Foreskin keratinocyte (primary cell): ENCODE measurements at places on chromosomes 16 and 17. TPM values are rescaled to one million over a fixed set of nuclear protein-coding genes. Genes with fewer than 3 reads are reported as not detected.

The CRYBA1 gene
- polyA plus RNA-seq, result not detected in 2 replicates

DNA sequence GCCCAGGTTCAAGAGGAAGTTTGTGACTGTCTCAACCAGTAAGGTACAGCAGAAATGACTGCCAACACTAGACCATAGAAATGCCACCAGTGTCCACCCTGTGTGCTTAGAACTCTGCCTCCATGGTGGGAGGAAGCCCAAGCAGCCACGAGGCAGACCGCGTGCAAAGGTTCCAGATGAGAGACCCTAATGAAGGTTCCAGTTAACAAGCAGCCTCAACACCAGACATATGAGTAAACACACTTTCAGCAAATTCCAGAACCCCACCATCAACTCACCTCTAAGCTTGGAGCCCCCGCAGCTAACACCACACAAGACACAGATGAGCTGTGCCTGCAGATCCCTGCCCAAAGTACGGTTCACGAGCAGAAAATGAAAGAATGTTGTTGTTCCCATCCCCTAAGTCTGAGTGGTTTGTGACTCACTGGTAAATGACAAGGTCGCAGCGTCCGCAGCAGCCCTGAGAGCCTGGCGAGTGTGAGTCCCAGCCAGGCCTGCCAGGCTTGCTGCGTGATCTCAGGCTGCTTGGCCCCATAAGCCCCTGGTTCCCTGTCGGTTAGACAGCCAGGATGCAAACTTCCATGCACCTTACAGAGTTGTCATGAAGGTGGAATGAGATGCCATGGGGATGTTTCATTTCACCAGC is 193.7 kb downstream of the C16orf95 start:
- no peak for DNase-seq

GRCh38 chr17:36867716-36868341 is 69.4 kb upstream of the LHX1 start:
- DNase-seq, result no peak

- no peak for DNase-seq
Measured at GRCh38 chr17:57045868-57046704, 39.0 kb upstream of the AKAP1 start.

DNA sequence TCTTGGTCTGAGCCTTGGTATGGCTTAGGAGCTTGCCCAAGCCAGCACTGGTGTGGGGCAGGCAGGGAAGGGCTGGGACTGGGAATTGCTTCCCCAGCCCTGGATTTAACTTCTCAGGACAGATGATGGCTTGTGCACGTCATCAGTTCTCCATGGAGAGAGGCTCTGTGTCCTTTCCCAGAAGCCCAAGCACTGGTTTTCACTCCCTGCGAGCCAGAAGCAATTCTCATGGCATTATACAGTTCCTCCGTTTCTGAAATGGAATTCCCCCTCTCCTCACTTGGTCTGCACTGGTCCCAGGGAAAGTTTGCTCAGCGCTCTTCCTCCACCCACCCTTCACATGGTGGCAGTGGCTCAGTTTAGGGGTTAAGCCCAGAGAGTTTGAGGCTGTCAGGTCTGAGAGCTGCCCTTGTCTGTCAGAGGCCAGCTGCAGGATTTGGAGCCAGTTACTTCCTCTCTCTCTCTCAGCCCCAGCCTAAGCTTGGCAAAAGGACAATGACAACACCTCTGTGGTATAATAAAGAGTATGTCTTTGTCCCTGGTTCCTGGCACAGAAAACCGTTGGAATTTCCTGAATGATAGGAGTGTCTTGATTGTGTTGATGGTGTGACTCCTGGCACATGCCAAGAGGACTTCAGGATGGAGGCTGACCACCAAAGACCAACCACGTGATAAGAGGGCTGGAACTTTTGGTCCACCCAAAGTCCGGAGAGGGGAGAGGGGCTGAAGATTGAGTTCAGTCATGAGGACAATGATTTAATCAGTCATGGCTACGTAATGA is 219.6 kb upstream of the TNRC6C start:
- no peak for DNase-seq

- no peak for DNase-seq
Measured at GRCh38 chr17:60333628-60334031, 58.3 kb downstream of the USP32 start.

DNA sequence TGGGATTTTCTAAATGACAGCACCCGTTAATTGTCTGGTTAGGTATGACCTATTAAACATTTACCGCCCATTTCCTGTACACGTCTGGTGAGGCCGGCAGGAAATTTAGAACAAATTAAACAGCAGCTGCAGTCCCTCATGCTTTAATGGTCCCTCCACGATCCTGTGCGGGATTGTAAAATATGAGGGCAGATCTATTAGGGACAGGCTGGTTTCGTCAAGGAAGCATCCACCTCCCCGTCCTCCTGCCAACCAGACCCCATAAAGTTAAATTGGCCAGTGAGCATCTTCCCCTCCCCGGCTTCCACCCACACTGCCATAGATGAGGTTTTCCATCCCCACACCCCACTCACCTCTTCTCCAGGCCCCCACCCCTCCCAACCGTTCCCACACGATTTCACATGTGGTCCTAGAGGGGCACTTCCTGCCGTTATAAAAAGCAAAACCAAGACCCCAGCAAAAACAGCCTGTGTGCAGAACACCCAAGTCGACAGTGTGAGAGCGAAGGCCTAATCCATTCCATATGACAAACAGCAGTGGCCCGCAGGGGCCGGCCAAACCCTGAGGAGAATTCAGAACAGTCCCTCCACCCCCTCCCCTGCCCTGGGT is 331.9 kb downstream of the FOXL1 start:
- DNase-seq, result no peak

DNA sequence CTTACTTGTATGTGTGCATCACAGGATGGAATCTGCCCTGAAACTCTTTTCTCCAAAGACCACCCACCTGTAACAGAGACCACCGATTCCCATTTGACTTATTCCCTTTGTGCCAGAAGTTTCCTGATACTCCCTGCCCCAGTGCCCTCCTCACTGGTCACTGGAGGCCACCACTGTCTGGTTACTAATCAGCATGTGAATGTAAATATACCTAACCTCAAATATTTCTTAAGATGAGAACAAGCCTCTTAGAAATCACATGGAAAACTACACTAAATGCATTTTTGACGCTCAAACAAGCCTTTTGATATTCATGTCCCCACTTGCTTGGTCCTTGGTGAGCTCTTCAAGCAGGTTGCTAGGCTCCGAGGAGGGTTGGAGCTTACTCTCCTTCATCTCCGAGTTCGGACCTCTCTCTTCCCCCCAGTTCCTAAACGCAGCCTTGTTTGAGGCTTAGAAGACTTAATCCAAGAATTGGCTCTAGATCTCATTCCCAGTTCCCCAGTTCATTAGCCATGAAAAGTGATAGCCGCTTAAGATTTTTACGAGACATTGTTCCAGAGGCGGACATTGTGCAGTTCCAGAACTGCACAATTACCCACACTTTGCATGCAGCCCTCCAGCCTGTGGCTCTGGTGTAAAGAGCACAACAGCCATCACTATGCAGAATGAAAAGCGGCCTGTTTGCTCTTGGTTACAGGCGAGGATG is 579.2 kb upstream of the PSMD7 start:
- DNase-seq, result no peak

The COX6A2 gene
- not detected in 2 replicates for polyA plus RNA-seq

The CD300E gene
- not detected in 2 replicates for polyA plus RNA-seq

DNA sequence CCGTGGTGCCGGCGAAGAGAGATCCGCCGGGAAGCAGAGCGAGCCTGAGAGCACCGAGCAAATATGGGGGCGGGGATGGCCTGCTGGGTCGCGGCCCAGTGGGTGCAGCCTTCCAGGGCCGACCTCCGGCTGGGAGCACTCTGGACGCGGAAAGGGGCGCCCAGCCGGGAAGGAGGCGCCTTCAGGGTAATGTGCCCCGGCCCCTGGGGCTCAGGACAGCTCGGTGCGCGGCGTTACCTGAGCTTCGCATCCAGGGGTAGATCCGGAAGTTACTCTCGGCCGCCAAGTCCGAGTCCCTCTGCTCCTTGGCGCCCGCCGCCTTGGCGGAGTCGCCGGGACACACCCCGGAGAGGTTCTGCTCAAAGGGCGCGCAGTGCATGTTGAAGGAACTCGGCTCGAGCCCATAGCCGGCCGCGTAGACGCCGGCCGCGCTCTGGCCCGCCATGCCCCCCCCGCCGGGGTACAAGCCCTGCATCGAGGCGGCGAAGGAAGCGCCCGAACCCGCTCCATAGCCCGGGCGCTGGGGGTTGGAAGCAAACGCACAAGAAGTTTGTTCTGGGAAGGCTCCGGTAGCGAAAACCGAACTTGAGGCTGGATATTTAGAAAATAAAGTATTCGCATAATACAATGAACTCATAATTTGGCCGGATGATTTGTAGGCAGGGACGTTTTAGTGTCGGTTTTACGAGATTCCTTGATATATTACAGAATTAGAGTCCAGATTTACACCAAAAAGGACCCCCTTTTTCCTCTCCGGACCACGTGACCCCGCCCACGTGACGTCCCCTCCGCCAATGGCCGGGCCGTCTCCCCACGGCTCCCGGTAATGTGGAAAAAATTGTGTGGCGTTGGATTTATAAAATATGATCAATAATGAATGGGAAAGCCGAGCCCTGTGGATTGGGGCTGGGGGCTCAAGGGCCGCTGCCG is at the start of gene HOXB7:
Gene HOXB7 (minus strand): TSS at position 736 of the 930 bp plus-strand sequence. CDS start 99 bp downstream, at position 637.
- DNase-seq, result no peak

The CNGB1 gene
- polyA plus RNA-seq, result 0.08 and 0.10 TPM in 2 replicates

GRCh38 chr17:70119983-70120382 is 45.0 kb downstream of the KCNJ16 start:
- DNase-seq, result no peak

GRCh38 chr16:3057181-3058138 is 8.0 kb upstream of the IL32 start:
- DNase-seq, result no peak

The KCNAB3 gene
- 0.81 and 0.83 TPM in 2 replicates for polyA plus RNA-seq

DNA sequence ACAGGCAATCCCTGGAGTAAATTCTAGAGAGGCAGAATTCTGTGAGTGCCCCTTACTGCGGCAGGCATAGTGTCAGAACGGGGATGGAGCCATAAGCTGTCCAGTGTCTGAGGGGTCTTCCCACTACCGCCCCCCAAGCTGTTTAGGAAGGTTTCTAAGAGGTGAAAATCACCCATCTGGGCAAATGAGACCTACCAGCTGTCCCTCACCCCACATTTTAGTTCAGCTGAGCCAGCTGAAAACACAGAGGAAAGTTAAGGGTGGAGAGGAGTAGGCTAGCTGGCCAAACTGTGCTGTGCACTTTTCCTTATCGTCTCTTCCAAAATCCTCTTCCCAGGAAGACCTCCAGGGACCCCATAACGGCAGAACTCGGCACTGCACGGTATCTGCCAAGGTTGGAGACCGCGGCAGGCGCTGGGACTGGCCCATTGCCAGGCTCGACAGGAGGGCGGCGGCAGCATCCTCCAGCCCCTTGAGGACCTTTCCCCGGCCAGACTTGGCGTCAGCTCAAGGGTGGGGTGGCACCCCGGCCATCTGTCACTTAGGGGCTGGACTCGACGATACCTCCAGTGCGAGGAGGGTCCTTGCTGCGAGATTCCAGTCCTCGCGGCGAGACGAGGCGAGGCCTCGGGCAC is 955 bp downstream of the ACLY start:
- no peak for DNase-seq

DNA sequence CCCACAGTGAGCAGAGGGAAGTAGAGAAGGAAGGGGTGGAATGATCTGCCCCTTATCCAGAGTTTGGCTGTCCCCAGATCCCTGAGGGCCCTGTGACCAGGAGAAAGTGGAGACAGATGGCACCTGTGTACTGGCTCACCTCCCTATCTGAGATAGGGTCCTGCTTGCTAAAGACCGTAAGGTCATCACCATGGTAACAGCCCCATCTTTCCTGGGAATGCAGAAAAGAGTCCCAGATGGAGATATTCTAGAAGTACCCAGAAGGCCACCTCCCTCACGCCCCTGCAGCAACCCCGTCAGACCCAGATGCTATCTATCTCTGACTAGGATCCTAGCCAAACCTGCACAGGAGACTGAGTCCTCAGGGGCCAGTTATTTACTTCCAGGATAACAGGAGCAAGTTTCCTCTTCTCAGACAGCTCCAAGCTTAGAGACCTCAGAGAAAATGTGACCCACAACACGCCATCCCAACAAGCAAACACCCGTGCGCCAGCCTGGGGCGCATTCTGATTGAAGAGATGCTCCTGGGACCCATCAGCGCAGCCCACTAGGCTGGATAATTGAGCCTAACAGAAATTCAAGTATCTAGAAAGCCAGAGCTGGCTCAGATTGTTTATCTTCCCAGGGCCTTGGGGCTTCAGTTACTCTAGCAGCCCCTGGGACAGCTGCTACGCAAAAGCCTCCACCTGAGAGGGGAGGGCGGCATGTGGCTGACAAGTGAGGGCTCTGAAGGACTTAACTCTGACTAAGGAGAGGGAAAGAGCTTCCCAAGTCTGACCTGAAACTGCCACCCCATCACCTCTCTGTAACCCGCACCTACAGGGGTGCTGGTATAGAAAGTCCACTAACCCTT is 1.9 kb downstream of the ORMDL3 start:
- DNase-seq, result no peak
